ENCODE measurements at places on chromosomes 13 and 19. TPM values are rescaled to one million over a fixed set of nuclear protein-coding genes. Genes with fewer than 3 reads are reported as not detected.

DNA sequence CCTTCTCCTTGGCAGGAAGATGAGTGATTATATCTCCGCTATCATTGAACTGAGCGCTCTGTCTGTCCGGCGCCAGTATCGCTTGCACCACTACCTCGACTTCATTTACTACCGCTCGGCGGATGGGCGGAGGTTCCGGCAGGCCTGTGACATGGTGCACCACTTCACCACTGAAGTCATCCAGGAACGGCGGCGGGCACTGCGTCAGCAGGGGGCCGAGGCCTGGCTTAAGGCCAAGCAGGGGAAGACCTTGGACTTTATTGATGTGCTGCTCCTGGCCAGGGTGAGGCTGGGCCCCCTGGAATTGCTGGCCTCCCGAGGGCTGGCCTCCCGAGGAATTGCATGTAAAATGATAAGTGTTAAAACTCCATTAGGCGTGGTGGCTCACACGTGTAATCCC lies 32.1 kb downstream of the CYP4F22 start:
- peak; percentile 79 for DNase-seq

GRCh38 chr13:105732806-105733529 lies 802.5 kb downstream of the EFNB2 start:
- DNase-seq: no peak

RUVBL2 gene
- total RNA-seq: 22.8 TPM

DNA sequence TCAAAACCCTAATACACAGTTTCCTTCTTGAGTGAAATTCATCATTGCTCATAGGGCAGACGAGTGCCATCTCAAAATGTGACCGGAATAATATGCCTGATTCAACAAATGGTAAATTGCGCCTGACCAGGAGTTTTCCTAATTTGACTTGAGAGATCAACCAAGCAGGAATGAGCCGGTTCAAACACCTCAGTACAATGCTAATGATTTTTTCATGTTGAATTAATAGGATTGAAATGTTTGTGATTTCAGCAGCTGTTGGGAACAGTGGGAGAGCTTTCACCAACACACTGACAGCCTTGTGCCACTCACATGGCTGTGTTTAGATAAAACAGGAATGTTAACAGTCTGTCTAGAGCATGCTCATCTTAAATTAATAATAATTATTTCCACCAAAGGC lies 484.8 kb downstream of the PCDH9 start:
- no peak for DNase-seq
